ENCODE measurements at places on chromosomes 1 and 21. TPM values are rescaled to one million over a fixed set of nuclear protein-coding genes. Genes with fewer than 3 reads are reported as not detected.

Gene ESPN
- total RNA-seq, result 1.2 TPM

Gene ZNF695
- 0.57 TPM for total RNA-seq

- no peak overlapping the region for H3K4me3 ChIP-seq
- no peaks in the 10 kb centered on the region for H3K36me3 ChIP-seq
- no peak for DNase-seq
- H3K27ac ChIP-seq, result no peak overlapping the region
Measured at GRCh38 chr1:22364764-22365163, 86.9 kb upstream of the ZBTB40 start.

- H3K4me1 ChIP-seq, result no peaks in the 10 kb centered on the region
- no peak overlapping the region for H3K4me3 ChIP-seq
- no peak overlapping the region for H3K27ac ChIP-seq
- peaks cover 11% of the 10 kb centered on the region for H3K27me3 ChIP-seq
Measured at GRCh38 chr1:91450260-91450659, 45.6 kb upstream of the HFM1 start.

GRCh38 chr1:231653632-231654031 is 27.0 kb downstream of the DISC1 start:
- H3K27ac ChIP-seq, result no peak overlapping the region
- peaks cover 36% of the 10 kb centered on the region for H3K4me1 ChIP-seq
- no peak for DNase-seq
- peaks cover 10% of the 10 kb centered on the region for H3K27me3 ChIP-seq

All from activated T-helper 1 cell treated with anti-CD3 and anti-CD28 coated beads, Interleukin-12 subunit alpha, Interleukin-12 subunit beta, Interleukin-2, Interleukin-4 antibody, amounts not matched to agents 30 ng/mL and 10 ng/mL and 1 ng/mL, durations not matched to agents 14 hours and 24 hours and 36 hours (primary cell).